ENCODE measurements at places on chromosomes 12 and 14.

DNA sequence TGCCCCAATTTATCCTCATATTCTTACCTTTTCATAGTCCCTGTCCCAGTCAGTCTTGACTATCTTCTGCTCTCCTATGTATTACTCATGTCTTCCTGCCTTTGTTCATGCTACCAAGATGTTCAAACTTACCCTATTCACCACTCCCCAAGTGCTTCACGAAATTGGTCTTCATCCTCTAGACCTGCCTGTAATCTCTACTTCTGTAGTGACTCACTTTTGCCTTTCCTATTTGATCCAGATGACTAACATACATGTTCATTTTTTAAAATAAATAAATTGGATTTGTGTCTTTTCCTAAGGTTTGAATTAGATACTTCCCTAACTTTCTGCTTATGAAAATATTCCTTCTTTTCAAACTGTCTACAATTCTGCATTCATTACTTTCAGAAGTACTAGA lies 107.7 kb upstream of the PPM1H start:
- no peak for DNase-seq
- H3K36me3 ChIP-seq = no peaks in the 10 kb centered on the region
- no peak overlapping the region for H3K27ac ChIP-seq

DNA sequence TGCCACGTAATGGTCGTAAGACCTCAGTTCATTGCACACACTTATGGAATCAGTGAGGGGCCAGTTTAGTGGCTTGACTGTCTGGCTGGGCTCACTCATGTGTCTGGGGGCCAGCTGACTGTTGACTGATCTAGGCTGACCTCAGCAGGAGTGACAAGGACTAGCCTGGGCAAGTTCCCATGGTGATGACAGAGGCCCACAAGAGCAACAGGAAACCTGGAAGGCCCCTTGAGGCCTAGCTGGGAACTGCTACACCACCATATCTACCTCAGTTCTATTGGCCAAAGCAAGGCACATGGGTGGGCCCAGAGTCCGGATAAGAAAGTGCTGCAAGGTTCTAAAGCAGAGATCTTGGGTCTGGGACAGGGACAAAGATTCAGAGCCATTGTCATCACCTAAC lies 21.3 kb upstream of the RFLNA start:
- no peak for DNase-seq
- H3K4me1 ChIP-seq = no peaks in the 10 kb centered on the region
- no peaks in the 10 kb centered on the region for H3K36me3 ChIP-seq
- peaks cover 11% of the 10 kb centered on the region for H3K27me3 ChIP-seq
- H3K4me3 ChIP-seq = no peak overlapping the region

DNA sequence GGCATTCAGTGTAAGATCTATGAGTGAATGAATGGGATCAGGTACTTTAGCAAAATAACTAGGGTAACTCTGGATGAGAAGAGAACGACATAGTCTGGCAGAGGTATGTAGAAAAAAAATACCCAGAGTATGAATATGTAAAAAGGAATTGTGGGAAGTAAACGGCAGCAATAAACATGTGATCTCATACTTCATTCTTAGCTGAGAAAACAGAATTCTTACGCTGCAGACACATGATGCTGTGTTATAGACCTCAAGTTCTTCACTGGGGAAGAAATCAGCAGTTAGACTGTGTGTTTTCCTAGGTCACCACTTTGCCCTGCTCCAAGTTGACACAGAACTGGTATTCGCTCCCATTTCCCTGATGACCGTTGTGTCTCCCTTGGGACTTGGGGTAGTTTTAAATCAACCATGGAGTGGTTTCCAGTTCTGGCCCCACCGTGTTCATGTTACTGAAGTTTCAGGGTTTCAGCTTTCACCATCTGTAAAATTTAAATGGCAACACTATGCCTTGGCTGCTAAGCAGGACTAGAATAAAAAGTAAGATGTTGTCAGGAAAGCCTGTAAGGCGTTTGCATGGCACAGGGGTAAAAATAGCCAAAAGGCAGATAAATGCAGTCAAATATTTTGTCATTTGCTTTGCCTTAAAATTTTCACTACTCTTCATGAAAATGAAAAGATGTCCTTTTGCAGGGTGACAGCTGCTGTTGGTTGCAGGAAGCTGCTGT lies 223.7 kb downstream of the PELI2 start:
- no peaks in the 10 kb centered on the region for H3K36me3 ChIP-seq
- H3K27ac ChIP-seq = no peak overlapping the region
- H3K4me3 ChIP-seq = no peak overlapping the region
- DNase-seq = no peak

- peaks cover 3% of the 10 kb centered on the region for H3K36me3 ChIP-seq
- H3K27me3 ChIP-seq = peaks cover 70% of the 10 kb centered on the region
- H3K27ac ChIP-seq = no peak overlapping the region
These were observed 4.3 kb upstream of the NKX2-1 start for GRCh38 chr14:36524220-36524837.

GRCh38 chr14:91315844-91316267 lies 71.4 kb upstream of the GPR68 start:
- H3K36me3 ChIP-seq = peaks cover 56% of the 10 kb centered on the region
- peak overlapping the region; percentile 77 for H3K4me3 ChIP-seq
- DNase-seq = peak; percentile 87
- peak overlapping the region; percentile 95 for H3K27ac ChIP-seq

DNA sequence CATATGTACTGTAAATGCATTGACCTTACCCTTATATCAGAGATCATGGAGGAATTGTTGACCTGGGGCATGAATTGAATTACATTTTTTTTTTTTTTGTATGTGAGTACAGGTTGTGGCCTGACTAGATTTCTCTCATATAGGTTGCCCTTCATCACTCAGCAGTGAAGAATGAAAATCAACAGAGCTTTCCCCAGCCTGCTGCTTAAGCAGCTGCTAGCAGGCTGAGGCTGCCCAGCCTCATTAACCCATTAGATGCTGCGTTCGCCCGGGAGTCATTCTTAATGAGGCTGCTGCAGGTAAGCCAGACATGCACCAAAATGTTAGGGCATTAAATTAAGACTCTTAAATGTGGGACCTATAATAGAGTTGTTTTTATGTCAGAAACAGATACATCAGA lies 236.0 kb downstream of the ETNK1 start:
- H3K27me3 ChIP-seq = peaks cover 2% of the 10 kb centered on the region
- DNase-seq = no peak
- no peak overlapping the region for H3K27ac ChIP-seq
- H3K4me3 ChIP-seq = no peak overlapping the region
- no peaks in the 10 kb centered on the region for H3K36me3 ChIP-seq

- no peaks in the 10 kb centered on the region for H3K27me3 ChIP-seq
- peaks cover 8% of the 10 kb centered on the region for H3K36me3 ChIP-seq
- no peaks in the 10 kb centered on the region for H3K4me1 ChIP-seq
- no peak overlapping the region for H3K27ac ChIP-seq
These were observed 296.3 kb downstream of the CCDC91 start for GRCh38 chr12:28486521-28486920.

- peaks cover 4% of the 10 kb centered on the region for H3K27me3 ChIP-seq
- no peak overlapping the region for H3K27ac ChIP-seq
- peaks cover 21% of the 10 kb centered on the region for H3K4me1 ChIP-seq
- no peak for DNase-seq
These were observed 2.9 kb downstream of the PRPF40B start for GRCh38 chr12:49626169-49626835.
